ENCODE measurements at places on chromosomes 5 and 9.

DNA sequence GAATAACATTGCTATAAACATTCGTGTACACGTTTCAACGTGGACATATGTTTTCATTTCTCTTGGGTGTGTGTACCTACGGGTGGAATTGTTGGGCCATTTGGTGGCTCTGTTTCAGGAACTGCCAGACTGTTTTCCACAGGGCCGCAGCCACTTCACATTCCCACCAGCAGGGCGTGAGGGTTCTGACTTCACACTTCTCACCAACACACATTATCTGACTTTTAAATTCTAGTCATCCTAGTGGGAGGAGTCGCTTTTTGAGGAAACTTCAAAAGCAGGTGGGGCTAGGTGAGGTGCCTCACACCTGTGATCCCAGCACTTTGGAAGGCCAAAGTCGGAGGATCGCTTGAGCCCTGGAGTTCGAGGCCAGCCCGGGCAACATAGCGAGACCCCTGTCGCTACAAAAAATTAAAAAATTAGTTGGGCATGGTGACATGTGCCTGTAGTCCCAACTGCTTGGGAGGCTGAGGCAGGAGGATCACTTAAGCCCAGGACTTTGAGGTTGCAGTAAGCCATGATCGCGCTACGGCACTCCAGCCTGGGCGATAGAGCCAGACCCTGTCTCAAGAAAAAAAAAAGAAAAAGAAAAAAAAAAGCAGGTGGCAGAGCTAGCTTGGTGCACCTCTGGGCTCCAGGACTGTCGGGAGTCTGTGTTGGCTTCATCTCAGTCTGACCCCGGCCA lies 28.5 kb downstream of the TSPAN17 start:
- DNase-seq: no peak

DNA sequence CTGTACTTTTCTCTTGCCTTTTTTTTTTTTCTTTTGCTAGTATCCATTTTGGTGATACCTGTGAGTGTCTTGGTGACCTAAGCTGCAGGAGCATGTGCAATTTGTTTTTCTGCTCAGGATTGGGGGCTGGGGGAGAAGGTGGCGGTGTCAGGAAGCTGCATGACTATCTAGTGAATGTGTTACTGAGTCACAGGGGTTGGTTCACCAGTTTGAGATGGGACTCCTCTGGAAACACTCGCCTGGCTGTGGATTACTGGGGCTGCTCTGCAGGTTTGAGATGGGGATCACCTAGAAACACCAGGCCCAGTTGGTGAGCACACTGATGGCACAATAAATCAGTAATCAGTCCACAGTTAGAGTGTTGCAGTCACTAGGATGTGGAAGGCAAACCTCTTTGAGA lies 447.9 kb downstream of the SPATA31D1 start:
- DNase-seq: no peak

GRCh38 chr9:8845376-8845775 lies 1045.8 kb upstream of the DMAC1 start:
- DNase-seq: peak; percentile 85

- DNase-seq: no peak
Observed at GRCh38 chr9:9492506-9492905, 1120.3 kb downstream of the PTPRD start.

GRCh38 chr9:121884057-121884541 lies 209.0 kb downstream of the TTLL11 start:
- DNase-seq: peak; percentile 73

- no peak for DNase-seq
Observed at GRCh38 chr5:164748861-164749260, 1243.4 kb downstream of the MAT2B start.

- peak; percentile 40 for DNase-seq
Observed at GRCh38 chr9:107755246-107755645, 265.7 kb upstream of the KLF4 start.

DNA sequence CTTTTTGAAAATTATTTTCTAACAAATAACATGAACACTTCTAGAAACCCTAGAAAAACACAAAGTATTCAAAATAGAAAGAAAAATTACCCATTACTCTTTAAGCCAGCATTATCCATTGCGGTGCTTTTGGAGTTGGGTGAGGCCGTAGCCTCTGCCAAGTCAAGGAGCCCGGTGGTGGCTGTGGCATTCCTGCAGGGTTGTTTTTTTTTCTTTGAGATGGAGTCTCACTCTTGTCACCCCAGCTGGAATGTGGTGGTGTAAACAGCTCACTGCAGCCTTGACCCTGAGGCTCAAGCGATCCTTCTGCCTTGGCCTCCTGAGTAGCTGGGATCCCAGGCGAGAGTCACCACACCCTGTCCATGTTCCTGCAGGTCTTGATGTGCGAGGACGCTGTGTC lies 8.2 kb upstream of the AHRR start:
- no peak for DNase-seq

DNA sequence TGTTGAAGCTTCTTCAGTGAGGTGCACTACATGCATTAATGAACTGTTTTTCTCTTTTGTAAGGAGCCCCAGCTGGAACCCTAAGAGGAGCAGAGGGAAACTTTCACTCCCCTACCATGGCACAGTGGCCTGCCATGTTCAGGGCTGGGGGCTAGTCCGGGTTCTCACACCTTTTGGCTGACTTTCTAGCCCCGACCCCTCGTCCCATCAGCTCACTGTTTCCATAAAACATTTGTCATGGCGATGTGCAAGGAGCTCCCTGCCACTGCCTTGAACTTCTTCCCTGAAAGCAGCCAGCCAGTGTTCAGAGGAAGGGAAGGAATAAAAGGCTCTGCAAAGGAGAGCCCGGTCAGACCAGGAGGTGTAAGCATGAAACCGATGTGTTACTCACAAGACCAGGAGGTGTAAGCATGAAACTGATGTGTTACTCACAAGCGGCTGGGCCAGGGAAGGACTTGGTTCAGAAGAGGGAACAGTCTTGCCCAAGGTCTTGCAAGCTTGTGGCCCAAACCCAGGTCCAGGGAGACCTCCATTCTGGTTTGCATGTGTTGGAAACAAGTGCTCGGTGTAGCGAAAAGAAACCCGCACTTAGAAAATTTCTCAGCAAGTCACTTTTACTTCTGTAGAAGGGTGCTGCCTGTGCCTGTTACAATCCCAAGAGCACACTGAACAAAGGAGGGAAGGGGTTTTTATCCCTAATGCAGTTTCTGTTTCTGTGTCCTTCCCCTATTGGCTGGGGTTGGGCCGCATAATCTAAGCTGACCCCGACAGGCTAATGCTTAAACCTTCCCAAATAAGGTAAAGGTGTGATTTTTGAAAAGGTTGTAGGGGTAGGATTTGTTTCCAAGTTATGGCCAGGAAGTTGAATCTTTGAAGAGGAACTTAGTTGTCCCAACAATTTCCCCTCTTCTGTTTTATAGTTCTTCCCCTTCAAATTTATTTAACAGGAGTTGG lies 3.4 kb upstream of the ABO start:
- DNase-seq: no peak

GRCh38 chr5:132674671-132675506 lies 1.1 kb downstream of the IL4 start:
- peak; percentile 36 for DNase-seq

DNA sequence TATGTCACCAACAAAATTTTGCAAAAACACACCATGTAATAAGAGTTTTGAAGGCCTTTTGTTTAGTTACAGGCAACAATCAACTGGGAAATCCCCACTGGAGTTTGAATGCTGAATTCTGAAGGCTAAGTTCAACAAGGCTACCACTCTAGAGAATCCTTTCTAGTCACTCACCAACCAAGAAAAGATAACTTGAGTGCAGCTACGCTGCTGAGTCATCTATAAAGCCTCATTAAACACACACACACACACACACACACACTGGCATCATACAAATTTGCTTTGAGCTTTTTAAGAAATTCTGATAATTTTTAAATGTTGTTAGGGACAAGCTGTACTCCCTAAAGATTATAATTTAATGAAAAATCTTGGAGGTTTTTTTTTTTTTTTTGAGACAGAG lies 219.6 kb downstream of the DENND1A start:
- no peak for DNase-seq

- peak; percentile 56 for DNase-seq
Observed at GRCh38 chr9:87158765-87159164, 211.5 kb upstream of the GAS1 start.

- no peak for DNase-seq
Observed at GRCh38 chr9:131800843-131801242, 61.0 kb upstream of the RAPGEF1 start.

DNA sequence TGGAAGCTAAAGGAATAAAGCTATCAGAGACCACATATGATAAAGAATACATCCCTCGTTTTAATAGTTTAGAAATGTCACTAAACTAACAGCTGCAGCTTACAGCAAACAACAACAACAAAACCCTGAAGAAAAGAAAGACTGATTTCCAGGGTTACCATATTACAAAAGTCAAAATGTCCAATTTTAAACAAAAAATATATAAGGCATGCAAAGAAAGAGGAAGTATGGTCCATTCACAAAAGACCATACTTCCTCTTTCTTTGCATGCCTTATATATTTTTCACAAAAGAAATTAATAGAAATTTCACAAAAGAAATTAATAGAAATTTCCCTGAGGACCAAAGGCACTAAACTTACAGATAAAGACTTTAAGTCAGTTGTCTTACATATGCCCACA lies 354.2 kb downstream of the ARL15 start:
- no peak for DNase-seq

- DNase-seq: no peak
Observed at GRCh38 chr9:136363949-136364748, 605 bp upstream of the DNLZ start.

DNA sequence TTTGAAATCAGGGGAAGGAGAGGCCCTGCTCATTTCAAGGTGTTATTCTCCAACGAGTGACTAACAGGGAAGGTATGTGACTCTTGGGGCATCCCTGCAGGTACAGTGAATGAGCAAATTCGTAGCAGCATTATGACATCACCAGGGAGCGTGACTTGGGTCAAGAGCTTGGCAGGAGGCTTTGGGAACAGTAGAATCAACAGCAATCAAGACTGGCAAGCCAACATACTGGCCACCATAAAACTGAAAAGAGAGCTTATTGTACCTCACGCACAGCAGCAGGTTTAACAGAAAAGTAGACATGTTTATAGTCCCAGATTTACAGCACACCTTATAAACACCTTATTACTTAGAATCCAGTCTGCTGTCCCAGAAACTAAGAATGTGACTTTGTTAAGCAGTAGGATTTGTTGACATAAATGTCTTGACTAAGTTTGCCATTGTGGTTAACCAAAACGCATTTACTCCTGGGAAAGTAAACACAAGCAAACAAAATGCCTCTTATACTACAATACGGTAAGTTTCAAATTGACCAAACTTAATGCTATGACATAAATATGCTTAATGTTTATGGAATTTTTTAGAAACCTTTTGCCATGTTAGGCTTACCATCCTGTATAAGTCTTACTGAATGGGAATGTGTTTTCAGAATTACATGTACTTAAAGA lies 297.8 kb downstream of the NPR3 start:
- DNase-seq: no peak

GRCh38 chr5:159262472-159262858 lies 625 bp upstream of the UBLCP1 start:
- peak; percentile 39 for DNase-seq

GRCh38 chr9:81239388-81239787 lies 450.0 kb downstream of the TLE1 start:
- DNase-seq: no peak

DNA sequence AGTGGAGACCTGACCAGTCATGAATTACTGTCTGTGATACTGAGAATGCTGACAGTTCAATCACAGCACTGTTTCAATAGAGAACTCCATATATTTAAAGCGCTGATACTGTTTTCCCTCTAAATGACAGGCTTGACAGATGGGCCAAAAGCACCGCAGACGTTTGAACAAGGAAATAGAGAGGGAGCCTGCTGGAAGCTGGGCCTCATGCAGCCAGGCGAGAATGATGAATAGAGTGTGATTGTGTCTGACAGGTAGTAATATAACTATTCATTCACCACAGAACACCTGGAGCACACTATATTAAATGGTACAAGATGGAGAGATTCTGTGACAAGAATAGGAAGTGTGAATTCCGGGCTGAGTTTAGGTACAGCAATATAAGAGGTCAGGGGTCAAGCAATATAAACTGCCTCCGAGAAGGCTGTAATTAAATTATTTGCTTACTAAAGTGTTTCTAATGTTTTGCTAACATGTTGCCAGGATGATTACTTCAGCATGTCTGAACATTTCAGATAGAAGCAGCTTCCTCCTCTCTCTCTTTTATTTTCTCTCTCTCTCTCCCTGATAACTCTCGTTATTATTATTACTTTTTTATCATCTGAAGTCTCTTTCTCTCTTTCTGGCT lies 297.7 kb downstream of the CSNK1G3 start:
- DNase-seq: peak; percentile 46

DNA sequence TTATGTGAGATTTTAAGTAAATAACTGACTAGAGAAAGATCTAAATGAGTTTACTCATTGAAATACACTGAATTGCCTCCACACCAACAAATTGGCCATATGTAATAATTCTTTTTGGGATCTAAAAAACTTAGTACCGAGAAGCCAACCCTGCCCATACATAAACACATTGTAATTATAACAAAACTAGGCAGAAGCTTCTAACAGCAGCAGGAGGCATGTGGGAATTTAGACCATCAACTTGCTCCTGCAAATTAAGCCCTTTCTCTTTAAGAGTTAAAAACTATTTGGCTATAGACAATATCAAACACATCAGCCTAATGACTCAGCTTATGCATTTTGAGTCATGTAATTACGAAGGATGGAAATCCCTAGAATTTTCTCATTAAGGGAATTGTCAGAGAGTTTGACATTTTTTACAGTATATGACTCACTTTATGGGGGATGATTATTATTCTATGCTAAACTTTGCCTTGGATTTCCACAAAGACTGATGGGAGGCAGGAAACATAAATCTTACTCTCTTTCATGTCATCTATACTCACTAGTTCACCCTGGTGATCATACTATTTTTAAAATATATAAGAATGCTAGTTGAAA lies 1.0 kb downstream of the IL7R start:
- DNase-seq: no peak

GRCh38 chr5:166532456-166533220 lies 1758.8 kb upstream of the WWC1 start:
- no peak for DNase-seq

GRCh38 chr5:154220625-154221024 lies 30.1 kb downstream of the GALNT10 start:
- no peak for DNase-seq

GRCh38 chr5:174972291-174972690 lies 247.9 kb downstream of the MSX2 start:
- peak; percentile 30 for DNase-seq

DNA sequence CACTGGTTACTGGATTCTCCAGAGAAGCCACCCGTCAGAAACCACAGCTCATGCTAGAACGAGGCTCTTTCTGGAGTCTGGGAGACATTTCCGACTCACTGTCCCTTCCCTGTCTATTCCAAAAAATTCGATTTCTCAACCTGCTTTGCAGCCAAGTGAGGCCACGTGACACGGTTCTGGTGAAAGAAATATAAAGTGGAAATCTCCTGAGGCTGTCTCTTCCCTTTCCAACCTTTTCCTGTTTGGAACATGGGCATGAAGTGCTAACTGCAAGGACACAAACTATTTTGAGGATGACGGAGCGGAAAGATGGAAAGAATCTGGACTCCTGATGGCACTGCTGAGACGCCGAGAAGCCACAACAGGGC lies 6.1 kb upstream of the PTGS1 start:
- DNase-seq: no peak

GRCh38 chr9:102113191-102113590 lies 374.7 kb upstream of the GRIN3A start:
- DNase-seq: no peak

Data from tongue (tissue), 3 donors.